D341Med (cell line): ENCODE measurements at places on chromosomes 13 and 19.

- DNase-seq = no peak
These were observed 349.4 kb downstream of the DLEU7 start for GRCh38 chr13:50494138-50494537.

DNA sequence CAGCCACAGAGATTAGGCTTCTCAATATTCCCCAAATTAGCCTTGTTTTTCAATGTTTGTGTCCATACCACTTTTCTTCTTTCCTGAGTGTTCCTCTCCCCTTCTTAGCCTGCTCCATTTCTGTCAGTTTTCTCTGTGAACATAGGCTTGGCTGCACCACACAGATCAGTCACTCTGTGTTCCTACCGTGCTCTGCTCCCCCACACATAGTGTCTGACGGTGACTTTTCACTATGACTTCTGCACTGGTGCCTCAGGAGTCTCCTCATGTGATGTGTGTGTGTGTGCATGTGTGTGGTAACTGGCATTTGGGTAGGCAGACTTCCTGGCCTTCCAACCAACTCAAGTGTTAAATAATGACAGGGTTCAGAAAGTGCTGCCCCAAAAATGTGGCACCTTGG, 47.9 kb upstream of the MYCBP2 start:
- no peak for DNase-seq

- peak; percentile 88 for DNase-seq
These were observed 15.2 kb upstream of the EHD2 start for GRCh38 chr19:47697863-47698609.

GRCh38 chr19:18438331-18439024, 545 bp upstream of the ISYNA1 start:
- DNase-seq = no peak

DNA sequence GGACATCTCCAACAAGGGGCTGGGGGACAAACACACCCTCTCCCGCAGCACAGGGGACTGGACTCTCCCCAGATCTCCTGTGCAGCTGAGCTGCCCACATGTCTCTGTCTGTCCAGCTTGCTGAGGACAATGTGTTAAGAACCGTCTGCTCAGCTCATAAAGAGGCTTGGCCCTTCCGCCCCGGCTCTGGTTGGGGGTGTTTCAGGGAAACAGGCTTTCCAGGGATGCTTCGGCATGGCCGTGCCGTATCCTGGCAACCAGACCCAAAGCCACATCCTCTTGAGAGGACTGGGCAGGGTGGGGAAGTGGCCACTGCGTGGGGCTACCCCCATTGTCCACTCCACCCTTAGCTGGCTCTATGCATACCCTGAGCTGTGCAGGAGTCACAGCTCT, 41.1 kb upstream of the CHST8 start:
- DNase-seq = no peak

DNA sequence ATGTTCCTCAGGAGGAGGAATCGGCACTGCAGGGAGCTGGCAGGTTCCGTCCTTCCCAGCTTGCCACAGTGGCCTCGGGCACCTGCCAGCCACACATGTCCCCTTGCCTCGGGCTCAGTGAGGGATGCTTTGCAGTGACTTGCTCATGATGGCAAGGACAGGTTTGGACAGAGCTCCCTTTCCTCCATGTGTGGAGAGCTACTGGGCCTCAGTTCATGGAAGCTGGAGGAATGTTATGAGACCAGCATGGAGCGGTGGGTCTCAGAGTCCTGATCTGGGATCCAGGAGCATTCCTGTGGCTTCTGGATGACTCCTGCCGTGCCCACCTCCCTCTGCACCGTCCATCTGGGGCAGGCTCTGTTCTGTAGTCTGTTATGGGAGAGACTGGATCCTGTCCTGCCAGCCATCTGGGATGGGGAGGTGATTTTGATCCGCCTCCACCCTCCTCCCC, 59.2 kb downstream of the SIPA1L3 start:
- no peak for DNase-seq

- DNase-seq = no peak
These were observed 30.9 kb upstream of the KCTD12 start for GRCh38 chr13:76917095-76917494.

- peak; percentile 91 for DNase-seq
These were observed at the start of gene FREM2 for GRCh38 chr13:38686577-38687245. Gene FREM2, plus strand, starts transcription at chr13:38687077. Its CDS starts 268 bp downstream, at chr13:38687345.

DNA sequence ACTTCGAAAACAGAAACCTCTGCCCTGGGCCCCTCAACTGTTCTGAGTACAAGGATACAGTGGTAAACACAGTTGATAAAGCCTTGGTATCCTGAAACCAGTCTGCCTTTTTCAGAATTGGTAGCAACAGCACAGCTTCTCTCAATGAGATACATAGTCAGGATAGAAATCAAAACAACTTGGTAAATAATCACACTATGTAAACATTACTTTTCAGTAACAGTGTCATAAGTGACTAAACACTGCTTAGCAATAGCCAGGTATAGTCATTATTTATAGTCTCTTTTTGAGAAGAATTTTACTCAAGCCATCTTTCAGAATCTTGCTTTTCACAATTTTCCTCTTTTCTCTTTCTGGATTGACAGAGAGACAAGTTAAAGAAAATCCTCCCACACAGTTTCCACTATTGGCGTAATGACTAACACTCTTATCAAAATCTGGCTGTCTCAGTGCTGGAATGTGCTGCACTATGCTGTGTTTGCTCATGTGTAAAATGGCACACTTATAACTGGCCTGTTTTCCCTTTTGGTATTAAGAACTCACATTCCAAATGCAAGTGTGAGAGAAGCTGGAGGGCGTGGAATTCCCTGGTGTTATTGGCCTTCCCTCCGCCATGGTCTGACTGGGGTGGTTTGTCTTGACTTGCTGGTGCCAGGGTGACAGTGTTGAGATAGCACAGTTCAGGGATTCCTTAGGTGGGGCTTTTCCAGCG, 368.8 kb downstream of the TDRD3 start:
- DNase-seq = no peak

DNA sequence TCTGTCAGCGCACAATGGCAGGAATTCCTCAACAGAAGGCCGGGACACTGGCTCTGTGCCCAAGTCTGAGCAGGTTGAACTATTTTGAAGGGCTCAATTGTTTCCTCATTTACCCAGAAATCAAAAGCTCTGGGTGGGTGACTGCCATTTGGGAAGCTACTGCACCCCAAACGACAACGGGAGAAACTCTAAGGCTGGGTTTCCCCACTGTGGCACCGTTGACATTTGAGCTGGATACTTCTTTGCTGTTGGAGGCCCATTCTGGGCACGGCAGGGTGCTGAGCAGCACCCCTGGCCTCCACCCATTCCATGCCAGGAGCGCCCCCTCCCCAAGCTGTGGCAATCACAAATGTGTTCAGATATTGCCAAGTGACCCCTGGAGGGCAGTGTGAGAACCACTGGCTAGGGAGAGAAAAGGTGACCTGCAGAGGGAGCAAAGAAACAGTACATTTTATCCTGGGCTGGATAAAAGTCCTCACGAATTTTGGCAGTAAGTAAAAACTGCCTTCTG, 62.5 kb downstream of the RFX2 start:
- DNase-seq = peak; percentile 59

- DNase-seq = no peak
These were observed 1.7 kb downstream of the ARHGAP35 start for GRCh38 chr19:46862503-46862834.

DNA sequence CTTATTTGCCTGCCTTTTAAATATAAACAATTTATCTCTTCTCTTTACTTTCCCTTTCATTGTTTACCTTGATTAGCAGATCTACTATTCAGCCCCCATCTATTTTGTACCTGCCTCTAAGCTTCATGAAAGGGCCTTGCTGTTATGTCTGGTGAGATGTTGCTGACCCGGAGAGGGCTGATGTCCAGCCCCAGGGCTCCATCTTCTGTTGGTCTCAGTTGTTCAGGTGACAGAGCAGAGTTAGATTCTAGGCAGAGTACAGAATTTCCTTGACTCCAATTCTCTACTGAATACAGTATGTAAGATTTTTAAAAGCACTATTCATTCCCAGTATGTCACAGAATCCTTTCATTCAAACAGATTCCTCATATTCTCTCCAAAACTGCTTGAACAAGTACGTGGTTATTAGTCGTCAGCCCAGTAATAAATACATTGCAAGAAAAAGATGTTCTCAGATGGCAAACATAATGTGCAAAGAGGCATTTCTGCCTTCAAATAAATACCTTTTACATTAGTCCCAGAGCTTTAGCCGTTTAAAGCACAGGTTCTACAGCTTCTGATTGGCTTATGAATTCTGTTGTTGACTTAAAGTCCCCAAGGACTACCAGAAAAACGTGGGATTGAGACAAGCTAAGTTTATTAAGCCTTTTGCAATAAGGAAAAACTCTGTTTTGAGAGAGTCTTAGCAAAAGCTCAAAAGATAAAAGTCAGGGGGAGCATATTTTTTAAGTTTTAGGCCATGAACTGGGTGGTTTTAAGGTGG, 159.1 kb downstream of the GPC5 start:
- DNase-seq = no peak
